NCI-H460 (cell line): ENCODE measurements at places on chromosomes 4 and X. TPM values are rescaled to one million over a fixed set of nuclear protein-coding genes. Genes with fewer than 3 reads are reported as not detected.

DNA sequence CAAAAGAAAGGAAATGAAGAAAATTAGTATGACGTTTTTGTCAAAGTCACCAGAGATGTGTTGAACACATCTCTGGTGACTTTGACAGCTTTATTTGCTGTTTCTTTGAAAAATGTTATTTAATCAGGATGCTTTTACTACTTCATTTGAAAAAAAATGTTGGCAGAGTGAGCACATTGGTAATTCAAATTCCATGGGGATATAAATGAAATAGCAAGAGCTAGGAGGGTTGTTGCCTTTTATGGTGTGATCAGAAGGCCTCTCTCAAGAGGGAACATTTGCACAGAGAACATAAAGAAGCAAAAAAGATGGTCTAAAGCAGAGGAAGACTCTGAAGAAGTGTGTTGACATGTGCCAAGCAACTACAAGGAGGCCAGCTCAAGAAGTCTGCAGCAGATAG, 46.6 kb upstream of the CXCL8 start:
- DNase-seq: no peak

GRCh38 chrX:45232139-45232538, 31.5 kb upstream of the DIPK2B start:
- DNase-seq: no peak

PNMA3 gene
- total RNA-seq: not detected in 2 replicates

DNA sequence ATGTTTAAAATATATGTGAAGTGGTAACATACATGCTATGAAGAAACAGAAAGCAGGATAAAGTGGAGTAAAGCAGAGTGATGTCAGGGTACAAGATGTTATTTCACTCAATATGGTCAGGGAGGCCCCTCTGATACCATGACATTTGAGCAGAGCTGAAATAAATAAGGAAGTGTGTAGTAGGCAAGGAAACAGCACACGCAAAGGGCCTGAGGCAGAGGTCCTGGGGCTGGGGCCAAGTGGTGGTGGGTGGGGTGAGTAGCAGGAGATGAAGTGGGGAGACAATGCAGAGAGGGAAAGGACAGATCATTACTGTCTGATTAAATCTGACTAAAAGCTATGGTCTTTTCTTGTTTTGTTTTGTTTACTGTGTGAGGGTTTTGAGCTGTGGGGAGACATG, 61.1 kb downstream of the FAM13A start:
- DNase-seq: no peak

- no peak for DNase-seq
Observed at GRCh38 chr4:40340030-40340429, 4.9 kb downstream of the CHRNA9 start.

DNA sequence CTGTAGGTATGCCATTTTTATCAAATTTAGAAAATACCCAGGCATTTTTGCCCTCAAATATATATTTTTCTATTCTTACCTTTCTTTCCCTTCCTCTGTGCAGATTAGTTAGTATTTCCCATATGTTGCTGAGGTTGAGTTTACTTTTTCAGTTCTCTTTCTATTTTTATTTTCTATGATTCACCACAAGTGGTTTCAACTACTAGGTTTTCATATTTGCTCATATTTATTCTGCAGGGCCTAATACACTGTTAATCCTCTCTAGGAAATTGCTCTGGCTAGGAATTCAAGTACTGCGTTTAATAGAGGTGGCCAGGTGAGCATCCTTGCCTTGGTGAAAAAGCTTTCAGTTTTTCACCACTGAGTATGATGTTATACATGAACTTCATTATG, 1535.3 kb upstream of the PCDH10 start:
- no peak for DNase-seq

DNA sequence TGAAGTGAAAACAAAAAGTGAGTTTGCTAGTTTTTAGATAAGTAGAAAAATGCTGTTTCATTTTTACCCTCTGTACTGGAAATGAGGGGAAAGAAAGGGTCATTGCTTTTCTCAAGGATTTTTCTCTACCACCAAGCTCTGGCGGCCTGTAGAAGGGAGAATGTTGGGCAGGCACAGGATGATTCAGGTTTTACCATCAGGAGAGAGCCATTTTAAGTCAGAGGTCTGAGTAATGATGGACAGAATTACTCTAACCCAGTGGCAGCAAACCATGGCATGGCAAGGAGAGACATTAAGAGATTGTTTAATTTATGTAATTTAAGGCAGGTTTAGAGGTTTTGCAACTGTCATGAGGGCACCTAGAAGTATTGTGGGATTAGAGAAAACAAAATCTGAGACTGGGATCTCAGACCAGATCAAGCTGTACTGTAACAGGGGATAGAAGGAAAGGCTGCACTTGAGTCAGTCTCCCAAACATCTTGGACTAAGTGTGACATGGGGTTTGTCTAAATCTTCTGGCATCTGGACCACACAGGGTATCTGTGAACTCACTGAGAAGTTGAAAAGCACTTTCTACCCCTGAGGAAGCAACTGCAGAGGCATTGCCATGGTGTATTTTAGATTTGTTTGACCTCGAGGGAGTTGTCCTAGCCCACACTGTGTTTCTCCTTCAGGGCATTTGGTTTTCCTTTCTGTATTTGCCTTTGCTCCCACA, 81.6 kb downstream of the BANK1 start:
- no peak for DNase-seq

DNA sequence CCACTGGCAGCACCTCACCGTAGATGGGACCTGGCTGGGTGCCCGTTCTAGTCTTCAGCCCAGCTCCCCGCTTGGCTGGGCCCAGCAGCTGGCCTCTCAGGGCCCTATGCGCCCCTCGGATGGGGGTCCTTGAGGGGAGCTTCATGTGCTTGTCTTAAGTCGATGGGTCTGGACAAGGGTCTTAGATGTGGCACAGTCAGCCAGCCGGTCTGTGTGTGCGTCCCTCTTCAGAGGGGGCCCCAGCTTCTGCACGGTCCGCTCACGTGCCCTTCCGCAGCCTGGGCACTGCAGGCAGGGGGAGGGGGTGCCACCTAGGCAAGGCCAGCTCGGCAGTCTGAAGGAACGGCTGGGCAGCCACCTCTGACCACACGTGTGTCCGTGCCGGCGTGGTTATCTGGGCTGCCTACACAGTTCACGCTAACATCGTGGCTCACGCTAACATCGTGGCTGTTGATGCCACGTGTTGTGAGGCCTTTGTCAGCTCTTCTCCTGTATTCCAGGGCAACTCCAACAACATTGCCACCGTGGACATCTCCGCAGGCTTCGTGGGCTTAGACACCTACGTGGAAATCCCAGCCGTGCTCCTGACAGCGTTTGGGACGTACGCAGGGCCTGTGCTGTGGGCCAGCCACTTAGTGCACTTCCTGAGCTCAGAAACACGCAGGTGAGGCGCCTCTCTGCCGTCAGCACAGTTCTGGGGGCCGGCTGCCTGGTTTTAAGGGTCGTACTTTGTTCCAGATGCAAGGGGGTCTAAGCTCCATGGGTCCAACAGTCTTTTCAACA, 34.5 kb downstream of the PIGG start:
- no peak for DNase-seq

DNA sequence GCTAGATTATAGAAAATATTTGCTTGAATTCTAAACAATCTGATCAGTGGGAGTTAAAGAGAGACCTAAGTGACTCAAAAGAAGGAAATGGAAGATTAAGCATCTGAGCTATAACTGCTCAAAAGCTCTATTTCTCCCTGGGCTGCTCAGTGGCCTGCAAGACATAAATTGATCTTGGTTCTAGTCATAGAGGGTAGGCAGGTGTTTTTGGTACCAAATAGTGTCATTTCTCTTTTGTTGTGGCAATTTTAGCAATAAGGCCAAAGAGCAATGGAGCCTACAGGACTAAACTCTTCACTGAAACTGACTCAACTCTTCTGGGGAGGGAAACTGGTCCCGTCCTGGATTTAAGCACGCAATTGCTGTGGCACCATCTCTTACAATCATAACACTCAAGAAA, 33.9 kb upstream of the BMP2K start:
- no peak for DNase-seq

HTRA3 gene
- not detected in 2 replicates for total RNA-seq

DNA sequence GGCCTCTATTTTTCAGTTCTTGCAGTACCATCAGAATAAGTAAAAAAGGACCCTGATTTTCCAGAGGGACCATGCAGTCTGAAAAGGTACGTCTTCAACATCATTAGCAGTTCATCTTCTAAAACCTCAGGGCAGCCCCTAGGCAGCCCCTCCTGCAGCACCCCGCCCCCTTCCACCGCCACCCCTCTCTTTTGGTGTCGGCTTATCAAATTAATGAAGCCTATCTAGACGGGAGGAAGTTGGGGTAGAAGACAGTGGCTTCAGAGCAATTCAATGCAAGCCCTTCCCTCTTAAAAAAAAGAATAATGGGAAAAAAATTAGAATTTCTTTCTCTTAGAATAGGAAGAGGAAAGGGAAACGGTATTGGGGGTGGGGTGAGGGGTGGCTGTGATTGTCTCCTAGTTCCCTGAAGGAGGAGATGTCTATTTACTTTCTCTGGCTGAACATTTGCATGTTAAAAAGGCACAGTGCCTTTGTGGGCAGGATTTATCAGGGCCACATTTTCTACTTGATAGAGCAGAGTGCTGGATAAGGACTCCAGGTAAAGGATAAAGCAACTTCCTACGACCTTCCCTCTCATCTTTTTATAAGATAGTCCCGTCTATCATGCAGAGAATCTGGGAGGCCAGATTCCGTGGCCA, 159.4 kb downstream of the MGST2 start:
- DNase-seq: no peak

DNA sequence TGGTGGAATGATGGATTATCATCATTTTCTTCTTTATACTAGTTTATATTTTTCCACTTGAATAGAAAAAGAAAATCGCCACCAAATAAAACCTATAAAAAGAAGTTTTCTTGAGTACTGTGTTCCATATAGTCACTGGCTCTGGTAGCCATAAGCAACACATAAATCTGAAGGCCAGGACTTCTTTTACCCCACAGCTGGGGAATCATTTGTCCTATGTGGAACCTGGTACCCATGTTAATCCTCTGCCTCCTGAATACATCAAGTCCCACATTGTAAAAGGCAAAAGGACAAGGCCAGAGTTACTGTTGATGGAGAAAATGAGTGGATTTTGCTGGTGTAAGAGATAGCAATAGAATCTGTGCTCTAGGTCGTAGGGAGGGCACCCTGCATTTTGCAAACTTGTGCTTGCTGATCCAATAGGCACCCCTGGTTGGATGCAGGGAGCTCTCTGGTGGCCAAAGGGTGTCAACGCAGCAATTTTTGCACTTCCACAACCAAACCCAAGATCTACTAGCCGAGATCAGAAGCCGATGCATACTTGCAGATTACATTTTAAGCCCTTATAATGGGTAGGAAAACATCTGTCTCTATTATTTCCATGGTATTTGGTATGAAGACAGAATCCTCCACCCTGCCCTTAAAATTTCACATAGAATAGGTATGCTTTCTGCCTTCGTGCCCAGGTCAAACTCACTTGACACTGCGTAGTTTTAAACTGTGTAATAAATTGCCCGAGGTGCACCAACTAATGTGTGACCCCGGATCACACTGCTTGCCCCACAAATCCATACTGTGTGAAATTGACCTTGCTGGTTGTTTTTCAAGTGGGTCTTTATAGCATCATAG, 146.2 kb upstream of the SCML1 start:
- DNase-seq: peak; percentile 71

DNA sequence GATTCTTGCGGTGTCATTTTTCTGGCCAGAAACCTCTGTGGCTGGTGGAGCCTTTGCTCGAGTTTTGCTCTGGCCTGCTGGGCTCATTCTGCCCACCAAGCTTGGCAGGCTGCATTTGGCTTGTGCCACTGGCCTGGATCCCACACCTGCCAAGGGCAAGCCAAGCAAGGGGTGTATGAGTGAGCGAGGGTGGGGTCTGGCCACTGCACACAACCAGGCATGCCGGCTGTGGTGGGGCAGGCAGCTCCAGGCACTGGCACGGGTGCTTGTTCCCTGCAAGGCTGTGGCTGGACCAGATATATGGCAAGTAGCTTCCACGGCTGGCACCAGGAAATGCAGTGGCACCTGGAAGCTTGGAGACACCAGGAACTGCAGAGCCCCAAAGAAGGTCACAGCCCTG, 68.6 kb upstream of the PPP3CA start:
- DNase-seq: no peak
